Activated CD8-positive, alpha-beta T cell treated with anti-CD3 and anti-CD28 coated beads, Interleukin-2, amount 10 ng/mL, durations not matched to agents 7 days and 5 days (primary cell): ENCODE measurements at places on chromosomes 2 and 18. TPM values are rescaled to one million over a fixed set of nuclear protein-coding genes. Genes with fewer than 3 reads are reported as not detected.
A peak's percentile ranks its signal among the peaks of the same experiment; 100 is the strongest.

DNA sequence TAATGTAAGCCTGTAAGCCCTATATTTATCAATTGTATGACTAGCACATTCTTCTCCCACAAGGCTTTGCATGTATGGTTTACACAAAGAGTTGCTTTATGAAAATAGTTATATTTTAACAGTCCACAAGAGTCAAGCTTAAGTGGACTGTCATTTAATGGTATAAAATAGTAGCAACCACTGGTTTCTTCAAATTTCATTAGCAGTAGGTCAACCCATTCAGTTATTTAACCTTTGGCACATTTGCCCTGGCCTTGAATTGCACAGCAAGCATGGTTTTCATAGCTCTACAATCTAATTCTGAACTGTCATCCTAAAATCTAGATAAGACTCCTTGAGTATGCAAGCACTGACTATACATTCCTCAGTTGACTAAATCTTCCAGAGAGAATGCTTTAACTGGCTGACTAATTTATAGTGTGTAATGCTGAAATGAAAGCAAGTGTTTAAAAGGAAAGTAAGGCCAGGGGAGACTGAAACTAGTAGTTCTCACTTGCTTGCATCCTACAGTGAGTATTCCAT lies 1.8 kb downstream of the DPP4 start:
- H3K4me3 ChIP-seq: peak overlapping the region; percentile 95
- H3K27me3 ChIP-seq: no peaks in the 10 kb centered on the region
- DNase-seq: no peak
- H3K27ac ChIP-seq: peak overlapping the region; percentile 93
- peaks cover 61% of the 10 kb centered on the region for H3K4me1 ChIP-seq
- peaks cover 85% of the 10 kb centered on the region for H3K36me3 ChIP-seq

Gene IRS1
- 7.3 TPM for total RNA-seq

Gene MAP3K19
- not detected for total RNA-seq

DNA sequence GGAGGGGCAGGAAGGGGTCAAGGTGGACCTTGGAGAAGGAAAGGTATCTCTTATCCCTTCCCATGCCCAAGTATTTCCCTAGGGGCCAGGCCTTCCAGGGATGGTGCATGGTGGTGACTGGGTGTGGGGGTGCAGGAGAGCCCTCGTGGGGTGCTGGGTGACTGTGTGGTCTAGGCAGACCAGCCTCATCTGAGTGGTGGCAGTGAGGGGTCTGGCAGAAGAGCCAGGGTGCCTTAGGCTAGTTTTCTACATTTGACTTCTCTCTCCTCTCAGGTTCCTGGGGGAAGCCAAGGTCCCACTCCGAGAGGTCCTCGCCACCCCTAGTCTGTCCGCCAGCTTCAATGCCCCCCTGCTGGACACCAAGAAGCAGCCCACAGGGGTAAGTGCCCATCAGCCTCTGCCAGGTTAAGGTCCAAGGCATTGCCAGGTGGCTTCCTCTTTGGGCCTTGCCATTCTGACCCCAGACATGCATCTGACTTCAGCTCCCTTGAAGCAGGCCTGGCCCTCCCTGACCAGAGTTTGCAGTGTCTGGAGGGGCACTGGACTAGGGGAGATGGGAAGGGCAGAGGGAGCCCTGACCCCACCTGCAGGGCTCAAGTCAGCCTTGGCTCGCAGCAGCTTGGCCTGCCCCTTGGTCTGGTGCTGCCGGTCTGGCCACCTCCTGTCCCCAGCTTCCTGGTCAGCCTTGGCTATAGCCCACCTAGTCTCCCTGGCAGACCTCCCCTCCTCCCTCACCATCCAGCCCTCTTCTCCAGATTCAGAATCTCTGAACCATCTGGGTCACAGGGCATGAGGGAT lies 49.8 kb downstream of the DYSF start:
- H3K27ac ChIP-seq: no peak overlapping the region
- no peak overlapping the region for H3K4me3 ChIP-seq
- no peaks in the 10 kb centered on the region for H3K36me3 ChIP-seq
- H3K27me3 ChIP-seq: peaks cover 4% of the 10 kb centered on the region

DNA sequence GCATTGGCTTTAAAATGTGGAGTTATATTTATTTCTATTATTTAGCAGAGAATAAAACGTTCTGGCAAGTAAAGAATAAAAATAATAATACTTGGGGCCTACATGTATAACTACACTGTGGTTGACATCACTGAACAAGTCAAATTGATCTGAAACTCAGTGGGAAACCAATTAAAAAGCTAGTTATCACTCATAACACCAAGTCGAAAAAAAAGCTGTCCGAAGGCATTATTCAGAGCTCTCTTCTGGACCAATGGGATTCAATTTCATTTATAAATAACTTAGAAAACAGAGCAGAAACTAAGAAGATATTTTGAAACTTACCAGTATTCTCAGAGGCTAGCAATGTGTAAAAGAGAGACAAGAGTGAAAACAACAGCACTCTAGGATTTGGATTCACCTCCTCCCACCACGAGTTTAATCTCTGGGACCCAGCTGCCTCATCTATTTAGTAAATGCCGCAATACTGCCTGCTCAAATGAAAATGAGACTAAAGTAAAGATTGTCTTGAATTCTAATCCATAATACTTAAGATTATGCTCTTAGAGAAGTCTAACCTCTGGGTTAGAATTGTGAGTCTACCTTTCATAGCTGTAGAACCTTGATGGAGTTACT lies 128.4 kb downstream of the NBAS start:
- no peak overlapping the region for H3K4me3 ChIP-seq
- H3K27ac ChIP-seq: no peak overlapping the region
- no peaks in the 10 kb centered on the region for H3K4me1 ChIP-seq
- H3K27me3 ChIP-seq: no peaks in the 10 kb centered on the region
